Ovary (tissue), 10 donors: ENCODE measurements at places on chromosomes 3 and 15.

- no peak for DNase-seq
Observed at GRCh38 chr15:74122403-74123130, 7.8 kb upstream of the ISLR2 start.

- DNase-seq: no peak
Observed at GRCh38 chr3:32994045-32994444, 42.6 kb downstream of the CCR4 start.

DNA sequence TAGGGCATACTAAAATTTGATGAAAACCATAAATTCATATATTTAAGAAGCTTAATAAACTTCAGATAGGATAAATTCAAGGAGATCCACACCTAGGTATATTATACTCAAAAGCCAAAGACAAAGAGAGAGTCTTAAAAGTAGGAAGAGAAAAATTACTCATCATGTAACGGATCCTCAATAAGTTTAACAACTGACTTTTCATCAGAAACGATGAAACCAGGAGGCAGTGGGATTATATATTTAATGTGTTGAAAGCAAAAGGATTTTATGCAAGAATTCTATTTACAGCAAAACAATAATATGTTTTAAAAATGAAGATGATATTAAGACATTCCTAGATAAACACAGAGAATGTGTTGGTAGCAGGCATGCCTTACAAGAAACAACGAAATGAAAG lies 202.7 kb downstream of the OXSM start:
- DNase-seq: no peak

DNA sequence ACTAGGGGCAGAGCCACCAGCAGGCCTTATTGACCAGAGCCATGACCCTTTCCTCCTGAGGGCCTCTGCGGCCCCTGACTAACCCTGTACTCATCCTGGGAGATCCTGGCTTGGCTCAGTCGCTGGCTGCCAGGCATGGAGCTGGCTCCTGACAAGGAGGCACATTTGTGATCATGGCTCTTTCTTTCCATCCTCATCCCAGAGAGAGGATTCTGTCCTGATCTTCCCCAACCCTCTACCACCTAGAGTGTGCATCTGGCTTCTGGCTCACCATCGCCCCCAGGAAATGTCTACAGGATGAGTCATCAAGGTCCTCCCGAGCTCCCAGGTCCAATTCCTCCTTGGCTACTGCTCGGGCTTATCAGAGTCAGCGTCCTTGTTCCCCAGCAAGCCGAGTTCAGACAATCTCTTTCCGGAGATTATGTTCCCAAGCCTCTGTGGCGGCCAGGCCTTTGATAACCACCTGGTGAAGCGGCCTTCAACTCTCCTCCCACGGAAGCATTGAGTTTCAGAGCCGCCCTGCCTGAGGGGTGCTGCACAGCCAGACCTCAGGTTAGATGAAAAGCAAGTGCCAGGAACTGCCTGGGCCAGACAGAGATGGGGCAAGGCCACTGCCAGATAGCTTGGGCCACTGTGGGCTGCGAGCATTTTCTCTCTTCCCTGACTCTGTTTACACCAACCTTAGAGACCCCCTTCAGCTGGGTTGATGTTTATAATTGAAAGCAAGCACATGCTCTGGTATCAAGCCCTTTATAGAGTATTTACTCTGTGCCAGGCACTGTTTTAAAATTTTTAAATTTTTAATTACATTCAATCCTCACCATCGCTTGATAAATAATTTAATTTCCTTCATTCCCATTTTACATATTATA lies 44.3 kb upstream of the MRPS22 start:
- peak; percentile 55 for DNase-seq

GRCh38 chr3:58591517-58592510 lies 14.6 kb upstream of the FAM107A start:
- no peak for DNase-seq

GRCh38 chr15:76642671-76643070 lies 262.5 kb downstream of the SCAPER start:
- DNase-seq: no peak

- DNase-seq: no peak
Observed at GRCh38 chr3:155702745-155703591, 41.9 kb downstream of the PLCH1 start.

DNA sequence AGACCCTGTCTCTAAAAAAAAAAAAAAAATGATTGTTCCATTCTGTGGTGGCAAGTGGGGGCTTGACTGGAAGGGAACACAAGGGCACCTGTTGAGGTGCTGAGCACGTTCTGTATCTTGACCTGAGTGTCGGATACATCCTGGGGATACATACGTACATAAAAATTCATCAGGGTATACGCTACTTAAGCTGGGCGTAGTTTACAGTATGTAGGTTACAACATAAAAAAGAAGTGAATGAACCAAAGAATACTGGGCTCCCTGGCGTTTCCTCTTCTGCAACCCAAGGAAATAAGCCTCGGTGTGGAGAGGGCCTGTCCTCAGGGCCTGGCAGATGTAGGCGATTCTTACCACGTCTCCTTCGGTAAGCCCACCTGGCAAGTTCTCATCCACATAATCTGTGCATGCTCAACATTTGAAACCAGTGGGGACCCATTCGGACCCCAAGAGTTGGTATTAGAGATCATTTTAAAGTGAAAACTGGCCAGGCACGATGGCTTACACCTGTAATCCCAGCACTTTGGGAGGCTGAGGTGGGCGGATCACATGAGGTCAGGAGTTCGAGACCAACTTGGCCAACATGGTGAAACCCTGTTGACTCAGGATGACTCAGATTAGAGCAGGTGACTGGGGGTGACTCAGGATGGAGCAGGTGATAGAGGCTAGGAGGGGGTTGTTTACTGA lies 5.1 kb upstream of the MUC20 start:
- DNase-seq: no peak

DNA sequence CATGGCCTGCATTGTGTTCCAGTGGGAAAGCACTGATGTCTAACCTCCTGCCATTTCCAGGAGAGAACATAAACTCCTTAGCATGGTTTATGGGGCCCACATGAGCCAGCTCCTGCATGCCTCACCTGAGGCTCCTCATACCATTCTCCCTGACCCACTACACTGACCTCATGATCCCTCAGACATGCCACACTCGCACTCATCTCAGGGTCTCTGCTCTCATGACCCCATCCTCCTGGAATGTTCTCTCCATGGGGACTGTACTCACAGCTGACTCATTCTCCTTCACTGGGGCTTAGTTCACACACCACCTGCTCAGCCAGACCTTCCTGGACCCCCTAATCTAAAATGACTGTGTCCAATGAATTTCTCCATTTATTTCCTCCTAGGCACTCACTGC lies 4.0 kb upstream of the LMCD1 start:
- DNase-seq: no peak

GRCh38 chr15:76140074-76140464 lies 80.3 kb downstream of the TMEM266 start:
- DNase-seq: no peak

- no peak for DNase-seq
Observed at GRCh38 chr3:128524374-128525299, 31.6 kb upstream of the GATA2 start.

GRCh38 chr3:9930804-9931418 lies 2.7 kb upstream of the CRELD1 start:
- no peak for DNase-seq

DNA sequence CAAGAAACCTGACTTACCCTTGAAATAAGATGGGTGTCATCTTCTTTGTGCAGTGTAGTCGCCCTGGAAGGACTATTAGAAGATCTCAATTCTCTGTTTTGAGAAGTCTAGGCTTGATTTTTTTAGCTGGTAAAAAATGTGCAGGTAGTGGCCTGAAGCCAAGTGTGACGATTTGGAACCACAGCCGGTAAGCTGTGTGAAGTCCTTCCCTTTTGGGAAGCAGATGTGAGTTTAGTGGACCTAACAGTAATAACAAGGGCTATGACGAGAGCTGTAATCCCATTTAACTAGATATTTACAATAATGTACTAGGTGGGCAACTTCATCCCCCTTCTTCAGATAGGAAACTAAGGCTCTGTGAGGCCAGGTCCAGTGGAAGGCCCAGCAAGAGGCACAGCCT lies 81.7 kb upstream of the MYZAP start:
- DNase-seq: no peak

DNA sequence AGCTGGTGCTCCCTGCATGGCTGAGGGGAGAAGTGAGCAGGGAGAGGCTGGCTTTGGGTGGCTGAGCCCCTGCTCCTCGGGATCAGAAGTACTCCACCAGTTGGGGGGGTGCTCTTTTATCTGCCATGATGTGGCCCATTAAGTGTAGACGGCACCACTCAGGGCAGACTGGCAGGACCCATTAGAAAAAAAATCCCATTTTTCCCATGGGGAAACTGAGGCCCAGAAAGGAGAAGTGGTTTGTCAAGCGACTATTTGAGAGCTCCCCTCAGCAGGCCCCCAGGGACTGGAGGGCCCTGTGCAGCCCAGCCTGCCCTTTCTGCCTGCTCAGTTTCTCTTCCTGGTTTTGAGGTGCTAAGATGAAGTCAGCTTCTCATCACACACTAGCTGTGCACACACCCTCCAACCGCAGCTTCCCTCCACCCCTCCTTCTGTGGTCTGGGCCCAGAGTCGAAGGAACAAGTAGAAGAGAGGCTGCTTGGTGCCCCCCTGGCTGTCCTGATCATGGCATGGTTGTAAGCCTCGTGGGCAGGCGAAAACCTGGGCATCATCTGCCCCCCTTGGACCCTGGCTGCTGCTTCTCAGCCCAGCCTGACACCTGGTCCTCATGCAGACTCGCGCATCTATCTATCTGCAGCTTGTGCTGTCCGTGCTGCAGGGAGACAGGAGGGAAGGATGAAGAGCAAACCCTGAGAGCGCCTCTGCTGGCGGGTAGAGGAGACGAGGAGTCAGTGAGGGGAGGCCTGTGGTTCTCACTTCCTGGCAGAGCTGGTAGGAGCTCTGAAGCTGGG lies 5.6 kb downstream of the CSK start:
- DNase-seq: no peak

GRCh38 chr3:113697500-113698090 lies 1.2 kb upstream of the USF3 start:
- no peak for DNase-seq

DNA sequence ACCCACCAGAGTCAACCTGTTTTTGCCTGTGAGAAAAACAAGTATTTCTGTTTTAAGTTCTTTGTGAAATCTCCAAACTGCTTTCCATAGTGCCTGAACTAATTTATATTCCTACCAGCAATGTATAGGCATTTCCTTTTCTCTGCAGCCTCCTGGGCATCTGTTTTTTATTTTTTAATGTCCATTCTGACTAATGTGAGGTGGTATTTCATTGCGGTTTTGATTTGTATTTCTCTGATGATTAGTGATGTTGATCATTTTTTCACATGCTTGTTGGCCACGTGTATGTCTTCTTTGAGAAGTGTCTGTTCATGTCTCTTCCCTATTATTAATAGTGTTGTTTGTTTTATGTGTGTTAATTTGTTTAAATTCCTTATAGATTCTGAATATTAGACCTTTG lies 820.5 kb downstream of the MCTP2 start:
- no peak for DNase-seq

- no peak for DNase-seq
Observed at GRCh38 chr3:25723802-25724201, 59.1 kb upstream of the TOP2B start.

- DNase-seq: no peak
Observed at GRCh38 chr15:63331456-63331855, 50.2 kb downstream of the CA12 start.

GRCh38 chr15:61633951-61634350 lies 404.8 kb upstream of the RORA start:
- no peak for DNase-seq

DNA sequence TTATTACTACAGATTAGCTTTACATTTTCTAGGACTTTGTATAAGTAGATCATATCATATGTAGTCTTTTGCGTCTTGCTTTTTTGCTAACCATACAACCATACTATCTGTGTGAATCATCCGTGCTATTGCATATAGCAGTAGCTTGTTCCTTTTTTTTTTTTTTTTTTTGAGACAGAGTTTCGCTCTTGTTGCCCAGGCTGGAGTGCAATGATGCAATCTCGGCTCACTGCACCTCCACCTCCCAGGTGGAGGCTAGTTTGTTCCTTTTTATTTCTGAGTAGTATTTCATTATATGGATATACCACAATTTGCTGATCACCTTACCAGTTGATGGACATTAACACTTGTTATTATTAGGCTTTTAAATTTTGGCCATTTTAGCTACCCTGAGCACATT lies 54.5 kb upstream of the TBL1XR1 start:
- DNase-seq: no peak

DNA sequence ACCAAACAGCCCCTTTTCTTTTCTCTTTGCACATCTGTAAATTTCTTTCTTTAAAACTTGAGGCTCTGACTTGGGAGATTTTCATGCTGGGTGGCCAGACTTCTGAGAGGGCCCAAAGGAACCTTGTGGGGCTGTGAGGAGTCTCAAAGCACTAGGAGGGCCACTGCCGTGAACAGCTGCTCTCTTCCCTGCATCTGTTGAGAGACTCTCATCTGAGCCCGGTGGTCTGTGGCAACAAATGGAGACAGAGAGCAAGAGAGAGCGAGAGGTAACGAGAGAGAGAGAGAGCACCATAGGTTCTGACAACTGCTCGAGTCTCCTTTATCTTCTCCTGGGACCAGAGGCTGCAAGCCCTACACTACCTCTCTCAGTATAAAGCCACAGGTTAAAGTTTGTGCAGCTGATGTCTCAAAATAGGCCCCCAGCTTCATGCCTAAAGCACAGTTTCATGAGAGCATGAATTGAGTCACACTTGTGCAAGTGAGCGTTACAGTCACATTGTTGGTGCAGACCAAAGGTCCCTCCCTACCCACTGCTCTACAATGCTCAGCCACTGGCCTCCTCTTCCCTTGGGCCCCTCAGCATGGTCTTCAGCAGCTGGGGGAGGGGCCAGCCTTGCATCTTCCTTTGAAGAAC lies 60.7 kb downstream of the ZNF621 start:
- DNase-seq: no peak

- DNase-seq: no peak
Observed at GRCh38 chr15:89138999-89139612, 50.9 kb downstream of the ABHD2 start.

- no peak for DNase-seq
Observed at GRCh38 chr15:38163658-38164057, 89.0 kb upstream of the SPRED1 start.

DNA sequence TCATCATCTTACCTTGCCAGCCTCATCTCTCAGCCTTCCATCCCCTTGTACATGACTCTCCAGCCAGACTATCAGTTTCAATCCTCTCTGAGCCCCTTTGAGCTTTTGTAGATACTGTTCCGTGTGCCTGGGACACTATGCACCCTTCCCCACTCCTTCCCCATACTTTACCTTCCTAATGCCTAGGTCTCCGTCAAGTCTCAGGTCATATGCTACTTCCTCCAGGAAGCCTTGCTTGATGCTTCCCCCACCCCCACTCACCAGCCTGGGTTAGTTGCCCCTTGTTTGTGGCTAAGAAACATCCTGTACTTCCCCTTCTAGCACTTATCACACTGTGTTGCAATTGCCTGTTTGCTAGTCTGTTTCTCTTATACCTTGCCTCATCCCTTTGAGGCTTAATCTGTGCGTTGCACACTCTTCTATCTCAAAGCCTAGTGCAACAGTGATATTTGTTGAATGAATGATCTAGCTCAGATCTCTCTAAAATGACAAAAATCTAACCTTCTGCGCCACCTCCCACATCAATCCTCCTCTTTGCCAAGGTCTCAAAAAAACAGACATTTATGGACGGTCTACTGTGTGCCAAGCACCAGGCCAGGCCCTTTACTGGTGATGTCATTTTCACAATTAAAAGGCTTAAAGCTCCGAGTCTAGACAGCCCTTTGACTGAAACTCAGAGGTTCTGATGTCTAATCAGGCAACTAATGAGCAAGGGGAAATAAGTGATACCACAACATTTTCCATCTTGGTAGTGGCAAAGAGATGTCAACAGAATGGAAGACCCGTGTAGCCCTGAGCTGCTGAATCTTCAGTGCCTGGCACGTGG lies 6.5 kb upstream of the USP3 start:
- DNase-seq: no peak
